Left kidney (tissue), 8 donors: ENCODE measurements at places on chromosomes 1 and 21. TPM values are rescaled to one million over a fixed set of nuclear protein-coding genes. Genes with fewer than 3 reads are reported as not detected.

DNA sequence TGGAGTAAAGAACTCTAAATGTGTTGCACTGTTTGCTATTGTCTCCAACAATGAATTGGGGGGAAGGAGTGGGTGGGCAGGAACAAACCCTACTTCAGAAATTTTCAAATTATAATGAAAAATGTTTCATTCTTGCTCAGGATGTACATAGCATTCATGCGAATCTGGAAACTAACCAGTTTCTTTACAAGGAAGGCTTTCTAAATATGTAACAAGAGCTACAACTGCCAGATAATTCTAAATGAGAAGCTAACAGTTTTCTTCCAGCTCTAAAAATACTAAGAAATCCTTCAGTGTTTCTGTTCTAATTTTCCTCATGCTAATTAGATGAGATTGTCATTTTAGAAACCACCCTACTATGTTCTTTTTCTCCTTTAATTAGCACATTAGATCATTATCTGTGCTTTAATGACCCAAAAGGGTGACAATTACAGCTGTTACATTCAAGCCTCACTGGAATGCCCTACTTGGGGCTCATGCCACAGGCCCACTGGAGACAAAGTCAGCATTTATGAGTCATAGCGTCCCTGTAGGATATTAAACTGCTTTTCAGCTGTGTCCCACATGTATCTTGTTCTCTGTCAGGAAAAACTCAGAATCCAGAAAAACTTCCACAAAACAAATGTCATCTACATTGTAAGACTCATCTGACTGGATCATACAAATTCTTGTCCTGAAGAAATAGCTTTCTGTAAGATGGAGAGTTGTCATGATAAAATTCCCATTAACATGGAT, 804.6 kb upstream of the CXADR start:
- no peak for DNase-seq

The LYPD8 gene
- polyA plus RNA-seq = not detected

The LCE1D gene
- not detected for polyA plus RNA-seq

The EFHD2 gene
- polyA plus RNA-seq = 9.2 TPM

The CDC42 gene
- polyA plus RNA-seq = 393 TPM

DNA sequence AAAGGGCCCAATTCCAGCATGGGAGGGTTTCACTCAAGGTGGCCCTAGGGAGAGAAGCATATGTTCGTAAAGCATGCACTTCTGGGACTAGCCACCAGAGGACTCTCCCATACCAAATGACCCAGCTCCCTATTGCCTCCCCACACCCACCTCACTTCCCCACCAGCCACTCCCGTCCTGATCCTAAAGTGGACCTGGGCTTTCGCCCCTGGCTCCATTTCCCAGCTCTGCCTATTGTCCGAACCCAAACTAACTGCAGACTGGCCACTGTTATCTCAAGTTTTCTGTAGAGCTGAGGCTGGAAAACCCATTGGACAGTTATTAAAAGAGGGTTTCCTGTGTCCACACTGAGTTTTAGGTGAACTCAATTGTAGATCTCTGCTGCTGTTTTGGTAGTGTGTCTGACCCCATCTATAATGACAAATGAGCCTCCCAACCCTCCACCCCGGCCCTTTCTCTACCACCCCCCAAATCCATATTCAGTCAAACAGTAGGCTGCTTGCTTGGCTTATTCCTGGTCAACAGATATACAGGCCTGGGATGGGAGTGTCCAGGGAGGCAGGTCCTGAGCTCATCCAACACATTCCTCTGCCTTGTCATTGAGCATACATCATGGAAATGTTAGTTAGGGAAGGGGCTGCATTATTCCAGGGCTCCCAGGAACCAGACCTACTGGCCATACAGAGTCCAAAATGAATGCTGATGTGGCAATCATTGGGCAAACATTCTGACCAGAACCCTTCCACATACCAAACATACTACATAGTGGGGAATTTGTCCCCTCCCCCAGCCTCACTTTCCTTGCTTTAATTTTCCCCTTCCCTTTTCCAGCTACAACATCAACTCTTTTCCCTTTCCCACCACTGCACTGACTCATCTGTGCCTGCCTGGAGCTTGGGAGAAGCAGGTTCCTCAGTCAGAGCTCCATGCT, 59.2 kb downstream of the ABCA4 start:
- peak; percentile 70 for DNase-seq

DNA sequence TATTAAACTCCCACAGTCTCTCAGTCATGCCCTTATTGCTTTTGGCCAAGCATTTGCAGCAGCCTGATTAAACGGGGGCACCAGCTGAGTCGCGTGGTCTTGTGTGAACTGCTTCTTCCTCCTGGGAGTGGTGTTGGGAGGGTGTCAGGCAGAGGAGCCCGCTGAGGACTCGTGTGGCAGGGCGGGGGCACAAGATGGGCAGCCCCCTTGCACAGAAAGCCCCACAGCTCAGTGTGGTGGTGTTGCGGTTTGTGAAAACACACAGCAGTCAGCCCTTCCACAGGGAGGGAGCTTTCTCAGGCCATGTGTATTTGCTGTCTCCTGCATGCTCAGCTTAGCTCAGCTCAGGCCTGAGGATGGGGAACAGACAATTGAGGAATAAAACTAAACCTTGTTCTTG, 22.4 kb downstream of the PEX14 start:
- DNase-seq = no peak

The FCGR3B gene
- polyA plus RNA-seq = not detected

The AGO1 gene
- 20.9 TPM for polyA plus RNA-seq

GRCh38 chr1:54499360-54500106, 48.5 kb upstream of the ACOT11 start:
- no peak for DNase-seq

DNA sequence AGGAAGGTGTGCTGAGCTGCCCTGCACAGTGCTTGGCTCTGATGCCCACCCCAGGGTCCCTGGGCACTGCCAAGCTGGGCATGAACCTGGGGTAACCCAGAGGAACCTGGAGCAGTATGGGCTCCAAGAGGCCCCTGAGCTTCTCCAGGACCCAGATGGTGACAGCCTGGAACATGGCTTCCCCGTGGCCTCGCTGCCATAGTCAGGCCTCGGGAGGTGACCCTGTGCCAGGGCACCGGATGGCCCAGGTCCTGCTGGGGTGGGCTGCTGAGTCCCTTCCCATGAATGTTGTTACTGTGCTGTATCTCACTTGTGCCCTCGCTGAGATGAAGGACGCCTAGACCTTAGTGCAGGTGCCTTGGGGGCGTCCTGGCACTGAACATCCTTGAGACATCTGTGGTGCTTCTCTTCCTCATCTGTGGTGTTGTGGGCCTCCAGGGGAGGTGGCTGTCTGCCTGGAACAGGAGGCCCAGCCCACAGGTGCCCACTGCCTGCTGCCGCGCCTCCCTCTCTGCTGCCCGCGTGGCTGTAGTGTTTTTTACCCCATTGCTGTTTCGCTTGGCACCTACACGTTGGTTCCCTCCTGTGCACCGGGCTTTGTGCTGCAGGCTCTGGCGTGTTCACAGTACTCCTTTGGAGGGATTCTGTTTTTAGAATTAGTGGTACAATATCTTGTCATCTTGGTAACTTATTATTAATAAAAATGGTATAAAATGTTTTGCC, 160.3 kb downstream of the PCBP3 start:
- no peak for DNase-seq

DNA sequence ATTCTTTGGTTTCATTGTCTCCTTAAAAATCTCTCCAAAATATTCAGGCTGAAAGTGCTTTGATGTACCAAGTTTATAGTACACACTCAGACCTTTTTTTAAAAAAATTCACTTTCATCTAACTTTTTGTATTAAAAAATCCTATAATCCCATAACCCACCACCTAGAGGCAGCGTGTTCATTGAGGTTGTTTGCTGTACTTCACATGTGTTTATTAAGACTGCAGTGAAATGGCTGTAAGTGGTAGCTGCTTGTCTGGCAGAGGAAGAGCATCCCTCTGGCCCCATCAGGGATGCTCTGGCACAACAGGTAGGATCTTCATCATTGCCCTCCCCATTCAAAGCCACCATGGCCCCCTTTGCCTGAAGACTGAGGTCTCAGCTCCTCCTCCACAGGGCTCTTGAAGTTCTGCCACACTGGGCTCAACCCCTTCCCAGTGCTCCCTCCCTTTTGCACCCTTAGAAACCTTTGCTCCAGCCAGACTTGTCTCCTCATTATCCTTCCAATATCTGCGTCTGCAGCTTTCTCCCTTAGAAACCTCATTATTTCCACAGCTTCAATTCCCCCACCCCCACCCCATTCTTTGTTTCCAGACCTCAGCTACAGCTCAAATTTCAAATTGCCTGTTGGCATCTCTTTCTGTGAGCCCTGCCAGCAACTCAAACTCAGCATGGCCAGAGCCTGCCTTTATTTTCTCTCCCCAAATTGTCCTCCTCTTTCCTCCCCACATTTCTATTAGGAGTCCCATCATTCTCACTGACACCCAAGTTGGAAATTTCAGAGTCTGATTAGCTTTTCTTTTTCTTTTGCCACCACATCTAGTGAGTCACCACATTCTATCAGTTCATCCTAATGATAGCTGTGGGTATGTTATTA, 369.6 kb upstream of the USP24 start:
- peak; percentile 38 for DNase-seq

DNA sequence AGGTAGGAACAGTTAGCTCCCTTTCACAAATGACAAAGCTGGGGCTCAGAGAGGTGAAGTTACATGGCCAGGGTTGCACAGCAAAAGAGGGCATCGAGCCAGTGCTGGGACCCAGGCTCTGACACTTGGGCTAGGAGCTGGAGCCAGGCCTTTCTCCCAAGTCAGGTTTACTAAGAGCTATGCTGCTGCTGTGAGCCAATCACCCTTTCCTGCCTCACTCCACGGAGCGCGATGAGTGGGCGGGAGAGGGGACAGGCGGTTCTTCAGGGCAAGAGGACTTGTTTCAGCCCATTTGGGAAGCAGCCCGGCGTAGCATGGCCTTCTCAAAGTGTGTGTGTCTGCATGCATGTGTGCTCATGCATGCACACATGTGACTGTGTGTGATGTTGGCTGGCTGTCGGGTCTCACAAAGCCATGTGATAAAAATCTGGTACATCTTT, 10.6 kb downstream of the ID3 start:
- DNase-seq = no peak

GRCh38 chr1:204323887-204324286, 35.8 kb downstream of the PLEKHA6 start:
- no peak for DNase-seq

The KCNN3 gene
- 2.3 TPM for polyA plus RNA-seq

The TPTE gene
- polyA plus RNA-seq = not detected

- DNase-seq = no peak
Measured at GRCh38 chr1:32984455-32985171, 20.0 kb upstream of the RNF19B start.

DNA sequence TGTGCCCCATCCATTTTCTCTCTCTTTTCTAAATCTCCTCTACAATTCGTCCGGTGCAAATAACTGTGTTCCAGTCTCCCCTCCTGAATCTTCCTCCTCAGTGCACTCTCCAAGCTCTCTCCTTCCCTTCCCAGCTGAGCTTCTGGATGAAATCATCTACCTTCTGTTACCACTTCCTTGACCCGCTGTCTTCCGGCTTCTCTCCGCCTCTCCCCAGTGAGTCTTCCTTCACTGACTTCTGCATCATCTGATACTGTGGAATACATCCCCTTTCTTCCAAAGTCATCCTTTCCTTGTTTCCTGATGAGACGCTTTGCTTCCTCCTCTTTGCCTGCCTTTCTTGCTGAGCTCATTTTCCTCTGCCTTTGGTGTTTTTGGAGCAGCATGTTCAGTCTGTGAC, 96.9 kb downstream of the MAB21L3 start:
- no peak for DNase-seq

GRCh38 chr1:39787468-39787867, 1.2 kb downstream of the BMP8B start:
- DNase-seq = no peak

- no peak for DNase-seq
Measured at GRCh38 chr1:95547005-95547404, 313.0 kb downstream of the RWDD3 start.

The BTBD19 gene
- polyA plus RNA-seq = 20.9 TPM

The RGS8 gene
- polyA plus RNA-seq = 0.12 TPM

The VANGL2 gene
- 39.3 TPM for polyA plus RNA-seq
